ENCODE measurements at places on chromosomes 6 and 20.
A peak's percentile ranks its signal among the peaks of the same experiment; 100 is the strongest.

DNA sequence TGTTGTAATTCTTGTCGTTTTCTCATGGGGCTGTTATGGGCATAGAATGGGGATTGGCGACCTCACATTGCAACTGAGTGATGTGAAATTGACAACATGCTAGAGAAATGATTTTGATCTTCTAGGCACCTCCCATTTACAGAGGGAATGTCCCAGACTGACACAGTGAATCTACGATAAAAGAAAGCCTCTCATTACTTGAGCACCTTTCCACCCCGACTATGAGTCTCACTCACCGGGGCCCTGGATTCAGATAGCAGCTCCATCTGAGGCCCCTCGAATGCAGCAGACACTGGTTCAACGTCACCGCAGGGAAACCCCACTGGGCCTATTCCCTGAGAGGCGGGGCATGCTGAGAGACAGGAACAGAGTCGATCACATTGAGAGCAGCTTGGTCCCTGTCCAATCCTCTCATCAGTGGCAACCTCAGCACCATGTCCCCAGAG, 49.1 kb downstream of the NFATC2 start:
- no peak for DNase-seq

- no peak for DNase-seq
These were observed 86.9 kb upstream of the FRMD1 start for GRCh38 chr6:168165891-168166290.

GRCh38 chr6:35049900-35050756, 91.0 kb downstream of the TCP11 start:
- DNase-seq = peak; percentile 96

- peak; percentile 90 for DNase-seq
These were observed 7.0 kb downstream of the CEP250 start for GRCh38 chr20:35462351-35462750.

- no peak for DNase-seq
These were observed 25.9 kb upstream of the MAFB start for GRCh38 chr20:40714916-40715315.

DNA sequence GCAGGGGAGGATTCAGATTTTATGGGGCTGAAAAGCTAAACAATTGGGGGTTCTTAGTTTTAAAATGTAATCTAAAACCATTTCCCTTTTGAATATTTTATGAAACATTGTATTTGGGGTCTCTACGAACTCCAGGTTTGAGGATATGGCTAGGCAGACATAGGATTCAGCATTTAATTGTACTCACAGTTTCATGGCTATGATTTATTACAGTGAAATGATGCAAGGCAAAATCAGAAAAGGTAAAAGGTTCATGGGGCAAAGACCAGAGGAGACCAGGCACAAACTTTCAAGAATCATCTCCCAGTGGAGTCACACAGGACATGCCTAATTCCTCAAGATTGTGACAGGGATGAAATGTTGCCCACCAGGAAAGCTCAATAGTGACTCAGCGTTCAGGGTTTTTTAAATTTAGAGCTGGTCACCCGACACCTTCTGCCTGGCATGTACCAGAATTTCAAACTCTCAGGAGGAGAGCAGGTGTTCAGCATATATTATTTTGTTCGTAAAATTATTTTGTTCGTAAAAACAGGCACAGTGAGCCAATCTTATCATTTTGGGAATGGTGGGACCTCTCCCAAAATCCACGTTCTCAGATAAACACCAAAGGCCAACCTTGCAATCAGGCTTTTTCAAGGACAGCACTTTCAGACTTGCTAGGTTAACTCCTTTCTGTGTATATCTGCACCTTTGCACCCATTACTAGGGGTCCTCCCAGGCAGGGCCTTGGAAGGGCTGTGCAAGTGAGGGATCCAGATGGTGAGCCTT, 270.3 kb downstream of the NKAIN2 start:
- DNase-seq = peak; percentile 86

- no peak for DNase-seq
These were observed 80.5 kb upstream of the FRMD1 start for GRCh38 chr6:168159506-168159905.

DNA sequence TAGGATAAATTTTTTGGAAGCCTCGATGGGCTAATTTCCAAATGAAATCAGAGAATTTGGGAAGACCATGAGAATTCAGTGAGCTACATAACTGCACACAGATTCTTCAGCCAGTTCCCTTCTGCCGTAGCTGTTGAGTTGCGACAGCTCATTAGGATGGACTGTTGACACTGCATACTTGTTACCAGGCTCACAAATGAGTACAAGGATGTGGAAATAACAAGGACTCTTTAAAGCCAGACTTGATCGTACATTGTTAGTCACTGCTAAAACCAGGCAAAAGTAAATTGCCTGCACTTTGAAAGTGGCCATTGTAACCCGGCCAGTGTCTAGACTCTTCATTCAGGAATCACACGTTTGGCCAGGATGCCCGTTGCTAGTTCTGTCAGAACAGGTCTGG, 37.0 kb downstream of the NDUFAF5 start:
- DNase-seq = no peak

DNA sequence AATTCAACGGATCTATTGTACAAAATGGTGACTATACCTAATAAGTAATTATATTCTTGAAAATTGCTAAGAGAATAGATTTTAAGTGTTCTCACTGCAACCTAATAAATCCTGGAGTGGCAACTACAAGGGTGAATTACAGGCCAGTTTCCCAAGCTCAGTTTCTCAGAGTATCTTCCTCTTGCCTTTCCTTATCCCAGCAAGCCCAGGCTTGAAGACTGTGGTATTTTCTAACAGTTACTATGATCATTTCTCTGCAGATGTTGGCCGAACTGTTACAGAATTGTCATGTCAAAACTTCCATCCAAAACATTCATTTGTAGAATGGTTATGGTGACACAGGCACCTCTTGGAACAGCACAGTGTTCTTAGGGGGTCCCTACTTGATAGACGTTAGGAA, 138.1 kb upstream of the PTCHD4 start:
- no peak for DNase-seq

DNA sequence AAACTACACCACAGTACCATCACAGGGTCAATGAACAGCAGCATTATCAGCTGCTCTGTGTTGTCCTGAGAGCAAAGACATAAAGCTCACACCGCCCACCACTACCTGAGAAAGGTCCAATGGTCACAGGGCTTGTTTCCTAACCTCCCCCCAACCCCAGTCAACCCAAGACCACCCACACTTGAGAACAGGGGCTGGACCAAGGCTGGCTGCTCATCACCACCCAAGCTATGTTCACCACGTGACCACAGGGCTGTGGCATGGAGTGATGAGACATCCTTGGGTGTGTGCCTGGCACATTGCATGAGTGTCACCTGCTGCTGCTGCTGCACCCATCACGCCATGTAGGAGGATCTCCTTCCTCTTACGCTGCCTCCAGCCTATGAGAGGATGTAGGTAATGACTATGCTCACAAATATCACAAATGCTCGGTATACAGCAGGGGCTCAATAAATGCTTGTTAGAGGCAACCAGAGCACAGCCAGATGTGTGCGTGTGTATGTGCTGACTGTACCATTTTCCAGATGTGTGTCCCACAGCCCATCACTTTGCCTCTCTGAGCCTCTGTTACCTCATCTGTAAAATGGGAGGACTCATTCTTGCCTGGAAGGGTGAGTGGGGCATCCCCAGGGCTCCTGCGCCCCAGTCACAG, 23.3 kb upstream of the SIRPA start:
- no peak for DNase-seq

DNA sequence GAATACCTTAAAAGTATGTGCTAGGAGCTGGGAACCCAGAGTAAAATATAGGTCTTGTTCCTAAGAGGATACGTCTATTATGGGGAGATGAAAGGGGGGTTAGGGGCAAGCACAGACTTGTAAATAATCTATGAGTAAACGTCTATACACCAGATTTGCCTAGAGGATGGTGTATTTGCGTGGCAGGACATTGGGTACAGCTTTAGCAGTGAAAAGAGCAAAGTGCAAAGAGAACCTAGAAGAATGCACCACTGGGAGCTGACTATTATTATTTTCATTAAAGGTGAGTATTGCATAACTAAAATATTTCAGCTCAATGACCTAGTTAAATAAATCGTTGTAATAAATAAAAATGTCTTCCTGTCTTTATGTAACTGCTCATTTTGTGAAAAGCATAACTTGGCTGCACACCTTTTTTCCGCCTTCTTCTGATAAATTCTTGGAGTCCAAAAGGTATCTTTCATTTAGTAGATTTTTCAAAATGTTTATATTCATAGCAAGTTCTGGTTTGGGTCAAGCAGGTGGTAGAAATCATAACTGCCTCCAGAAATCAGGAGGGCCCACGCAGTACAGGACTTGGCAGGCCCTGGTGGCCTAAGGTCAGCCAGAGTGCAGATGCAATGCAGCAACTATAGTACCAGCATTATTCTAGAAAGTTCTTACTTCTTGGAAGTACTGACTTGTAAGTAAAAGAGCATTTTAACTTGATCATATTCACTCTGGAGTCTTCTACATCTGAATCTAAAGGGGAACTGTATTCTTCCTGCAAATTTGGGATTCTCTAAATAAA, 357.2 kb downstream of the PLCB1 start:
- peak; percentile 64 for DNase-seq

GRCh38 chr6:106617302-106617701, 12.0 kb downstream of the RTN4IP1 start:
- DNase-seq = no peak

DNA sequence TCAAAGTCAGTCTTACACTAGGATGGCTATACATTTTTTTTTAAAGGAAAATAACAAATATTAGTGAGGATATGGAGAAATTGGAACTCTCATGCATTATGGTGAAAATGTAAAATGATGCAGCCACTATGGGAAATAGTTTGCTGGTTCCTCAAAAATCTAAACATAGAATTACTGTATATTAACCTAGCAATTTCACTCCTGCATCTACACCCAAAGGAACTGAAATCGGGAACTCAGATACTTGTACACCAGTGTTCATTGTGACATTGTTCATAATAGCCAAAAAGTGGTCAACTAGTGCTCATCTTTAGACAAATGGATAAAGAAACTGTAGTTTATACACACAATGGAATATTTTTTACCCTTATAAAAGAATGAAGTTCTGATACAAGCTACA, 110.7 kb downstream of the UTRN start:
- no peak for DNase-seq

DNA sequence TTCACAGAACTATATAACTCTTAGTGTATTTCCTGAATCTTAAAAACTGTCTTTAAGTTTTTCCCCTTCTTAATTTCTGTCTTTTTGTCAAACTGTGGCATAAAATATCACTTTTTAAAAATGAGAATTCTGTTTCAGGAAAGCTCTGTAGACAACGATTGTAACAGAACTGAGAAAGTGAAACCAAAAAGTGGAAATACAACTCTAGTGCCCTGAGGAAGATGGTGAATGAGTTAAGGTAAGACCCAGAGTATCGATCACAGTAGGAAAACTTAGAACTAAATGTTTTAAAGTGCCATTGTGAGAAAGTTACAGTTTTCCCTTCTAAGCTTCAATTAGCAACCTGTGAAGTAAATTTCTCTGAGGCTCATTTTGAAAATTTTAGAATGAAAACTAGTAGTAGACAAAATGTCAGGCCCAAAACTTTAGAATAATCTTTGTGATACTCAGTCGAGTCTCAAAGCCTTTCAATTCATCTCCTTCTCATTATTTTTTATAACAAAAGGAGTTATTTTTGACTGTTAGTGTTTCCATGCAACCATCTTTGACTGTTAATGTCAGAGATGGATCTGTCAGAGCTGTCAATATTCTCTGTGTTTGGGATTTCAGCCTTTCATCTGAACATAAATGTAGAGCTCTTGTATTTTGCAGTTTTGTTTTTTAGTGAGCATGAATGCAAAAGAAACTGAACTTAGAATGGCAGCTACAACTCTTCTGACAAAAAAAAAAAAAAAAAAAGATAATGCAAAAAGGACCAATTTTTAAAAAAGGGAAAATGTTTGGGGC, 19.0 kb upstream of the TRDN start:
- no peak for DNase-seq

GRCh38 chr20:17026346-17026745, 200.5 kb upstream of the PCSK2 start:
- no peak for DNase-seq

- peak; percentile 99 for DNase-seq
These were observed 81.0 kb downstream of the INSM1 start for GRCh38 chr20:20448881-20449280.

GRCh38 chr20:47574616-47575364, 73.1 kb downstream of the NCOA3 start:
- DNase-seq = peak; percentile 82

- DNase-seq = peak; percentile 63
These were observed 37.9 kb upstream of the FUCA2 start for GRCh38 chr6:143549221-143549948.

DNA sequence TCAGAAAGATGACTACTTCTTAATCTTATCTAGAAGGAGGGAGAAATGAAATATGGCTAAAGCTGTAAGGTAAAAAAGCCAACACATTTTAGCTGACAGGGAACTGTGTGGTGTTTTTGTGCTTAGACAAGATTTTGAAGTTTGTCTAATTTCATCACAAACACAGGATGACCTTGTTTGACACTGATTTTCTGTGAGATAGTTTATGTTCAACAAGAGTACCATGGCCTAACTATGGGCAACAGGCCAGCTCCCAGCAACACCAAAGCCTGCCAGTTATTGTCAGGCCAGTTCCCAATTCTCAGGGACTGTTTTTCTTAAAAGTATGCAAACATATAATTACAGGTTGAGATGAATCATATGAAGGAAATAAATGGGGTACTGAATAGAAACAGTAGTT, 5.5 kb upstream of the ABCF1 start:
- peak; percentile 22 for DNase-seq

DNA sequence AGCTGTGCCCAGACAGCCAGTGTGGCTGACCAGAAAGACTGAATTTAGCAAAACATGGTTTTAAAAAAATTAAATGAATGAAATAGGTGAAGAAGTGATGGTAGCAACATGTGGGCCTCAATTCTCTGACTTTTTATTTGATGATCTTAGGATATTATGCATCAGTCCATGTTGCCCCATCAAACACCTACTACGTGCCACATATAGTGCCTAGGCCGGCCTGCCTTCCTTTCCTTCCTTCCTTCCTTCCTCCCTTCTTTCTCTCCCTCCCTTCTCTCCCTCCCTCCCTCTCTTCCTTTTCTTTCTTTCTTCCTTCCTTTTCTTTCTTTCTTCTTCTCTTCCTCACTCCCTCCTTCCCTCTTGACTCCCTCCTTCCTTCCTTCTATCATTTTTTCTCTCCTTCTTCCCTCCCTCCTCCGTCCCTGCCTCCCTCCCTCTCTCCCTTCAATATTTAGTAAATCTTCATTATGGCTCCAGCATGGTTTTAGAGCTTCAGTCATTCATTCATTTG, 209.8 kb downstream of the TSHZ2 start:
- DNase-seq = no peak

Measured in NCI-H69 (cell line).